ENCODE measurements at places on chromosomes 1 and 21. TPM values are rescaled to one million over a fixed set of nuclear protein-coding genes. Genes with fewer than 3 reads are reported as not detected.

- no peak for DNase-seq
These were observed 3.1 kb downstream of the COQ8A start for GRCh38 chr1:226943156-226943555.

BRDT gene
- 0.19 TPM for total RNA-seq

SORT1 gene
- total RNA-seq: 51.7 TPM

FCGR3A gene
- not detected for total RNA-seq

C1orf116 gene
- 5.3 TPM for total RNA-seq
